Panc1 (cell line): ENCODE measurements at places on chromosomes 11 and 22. TPM values are rescaled to one million over a fixed set of nuclear protein-coding genes. Genes with fewer than 3 reads are reported as not detected.

Gene DEFB131B
- total RNA-seq: not detected

Gene IGSF22
- not detected for total RNA-seq

Gene C22orf31
- not detected for total RNA-seq

Gene STARD10
- 32.1 TPM for total RNA-seq

Gene MUC2
- total RNA-seq: 0.08 TPM

Gene DDI1
- total RNA-seq: not detected

Gene C11orf87
- total RNA-seq: not detected

Gene OR51I1
- not detected for total RNA-seq

Gene HMOX1
- total RNA-seq: 105 TPM

Gene MMP7
- total RNA-seq: 2.7 TPM

Gene P2RY2
- total RNA-seq: 2.4 TPM
